Endothelial cell of umbilical vein (primary cell): ENCODE measurements at places on chromosomes 7 and 10.
A peak's percentile ranks its signal among the peaks of the same experiment; 100 is the strongest.

DNA sequence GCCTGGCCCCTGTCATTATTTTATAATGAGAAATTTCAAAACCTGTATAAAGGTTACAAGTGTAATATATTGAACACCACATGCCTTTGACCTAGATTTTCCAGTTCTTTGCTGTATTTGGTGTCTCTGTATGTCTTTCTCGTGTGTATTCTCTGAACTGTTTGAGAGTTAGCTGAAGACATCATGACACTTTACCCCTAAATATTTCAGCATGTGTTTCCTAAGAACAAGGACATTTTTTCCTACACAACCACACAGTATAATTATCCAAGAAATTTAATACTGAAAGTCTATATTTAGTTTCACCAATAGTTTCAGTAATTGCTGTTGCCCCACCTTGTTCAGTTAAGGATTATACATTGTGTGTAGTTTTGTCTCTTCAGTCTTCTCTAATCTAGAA lies 14.8 kb downstream of the ZRANB1 start:
- no peaks in the 10 kb centered on the region for H3K27me3 ChIP-seq
- H3K4me1 ChIP-seq, result no peaks in the 10 kb centered on the region
- no peak overlapping the region for H3K4me3 ChIP-seq
- H3K27ac ChIP-seq, result no peak overlapping the region
- DNase-seq, result no peak
- no peaks in the 10 kb centered on the region for H3K36me3 ChIP-seq

DNA sequence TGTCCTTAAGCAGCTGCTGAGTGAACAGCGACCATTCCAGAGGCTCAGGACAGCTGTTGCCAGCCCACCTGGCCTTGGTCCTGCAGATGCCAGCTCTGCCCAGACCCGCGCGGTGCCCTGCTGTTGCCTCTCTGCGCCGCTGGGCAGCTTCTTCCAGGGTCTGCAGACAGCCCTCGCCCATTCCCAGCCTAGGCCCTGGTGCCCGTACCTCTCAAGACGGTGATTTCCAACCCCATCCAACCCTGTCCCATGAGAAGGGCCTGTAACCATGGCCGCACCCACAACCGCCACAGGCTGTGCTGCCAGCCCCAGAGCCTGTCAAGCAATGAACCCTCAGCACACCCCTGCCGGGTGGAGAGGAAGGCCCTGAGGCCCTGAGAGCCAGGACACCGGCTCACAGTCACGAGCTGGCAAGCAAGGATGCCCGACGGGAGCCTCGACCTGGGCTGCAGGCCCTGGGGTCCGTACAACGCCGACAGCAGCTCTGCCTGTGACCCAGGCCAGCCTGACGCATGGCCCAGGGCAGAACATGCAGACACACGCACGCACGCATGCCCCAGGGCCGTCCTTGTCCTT lies 231.9 kb downstream of the MAD1L1 start:
- no peak for DNase-seq
- no peak overlapping the region for H3K4me3 ChIP-seq
- H3K27ac ChIP-seq, result no peak overlapping the region
- H3K4me1 ChIP-seq, result no peaks in the 10 kb centered on the region

DNA sequence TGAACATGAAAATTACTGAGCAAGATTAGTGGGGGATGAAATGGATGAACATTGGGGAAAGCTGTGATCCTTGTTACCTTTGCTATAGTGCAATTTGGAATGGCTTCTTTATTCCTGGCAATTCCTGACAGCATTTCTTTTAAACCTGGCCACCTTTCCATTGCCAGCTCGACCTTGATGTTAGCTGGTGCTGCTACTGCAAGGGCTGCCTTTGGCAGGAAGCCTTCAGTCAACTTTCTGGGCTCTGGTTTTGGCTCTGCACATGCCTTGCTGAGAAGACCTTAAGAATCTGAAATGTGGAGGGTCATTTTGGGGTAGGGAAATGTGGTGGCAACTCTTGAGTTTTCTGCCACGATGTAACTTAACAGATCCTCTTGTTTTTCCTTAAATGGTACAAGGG lies 64.7 kb downstream of the KAT6B start:
- no peaks in the 10 kb centered on the region for H3K4me1 ChIP-seq
- H3K36me3 ChIP-seq, result no peaks in the 10 kb centered on the region
- H3K27me3 ChIP-seq, result no peaks in the 10 kb centered on the region
- H3K4me3 ChIP-seq, result no peak overlapping the region
- no peak for DNase-seq

GRCh38 chr10:106635947-106636346 lies 528.6 kb downstream of the SORCS1 start:
- no peaks in the 10 kb centered on the region for H3K36me3 ChIP-seq
- no peaks in the 10 kb centered on the region for H3K27me3 ChIP-seq
- no peak for DNase-seq
- no peaks in the 10 kb centered on the region for H3K4me1 ChIP-seq
- no peak overlapping the region for H3K27ac ChIP-seq

DNA sequence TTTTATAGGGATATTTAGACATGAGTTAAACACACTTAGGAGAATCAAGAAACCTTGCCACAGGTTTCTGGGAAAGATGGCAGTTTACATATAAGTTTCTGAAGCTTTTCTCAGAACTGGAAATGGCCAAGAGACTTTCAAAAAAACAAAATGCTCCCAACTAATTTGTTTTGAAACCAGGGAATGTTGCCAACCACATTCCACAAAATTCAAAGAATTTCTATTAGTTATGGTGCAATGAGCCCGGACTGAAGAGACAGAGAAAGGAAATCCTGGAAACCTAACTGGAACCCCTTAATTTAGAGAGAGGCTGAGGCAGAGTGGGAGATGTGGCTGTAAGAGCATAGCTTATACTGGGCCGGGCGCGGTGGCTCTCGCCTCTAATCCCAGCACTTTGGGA lies 128.5 kb downstream of the PTEN start:
- H3K4me3 ChIP-seq, result no peak overlapping the region
- no peaks in the 10 kb centered on the region for H3K36me3 ChIP-seq
- no peak for DNase-seq
- H3K27ac ChIP-seq, result no peak overlapping the region

DNA sequence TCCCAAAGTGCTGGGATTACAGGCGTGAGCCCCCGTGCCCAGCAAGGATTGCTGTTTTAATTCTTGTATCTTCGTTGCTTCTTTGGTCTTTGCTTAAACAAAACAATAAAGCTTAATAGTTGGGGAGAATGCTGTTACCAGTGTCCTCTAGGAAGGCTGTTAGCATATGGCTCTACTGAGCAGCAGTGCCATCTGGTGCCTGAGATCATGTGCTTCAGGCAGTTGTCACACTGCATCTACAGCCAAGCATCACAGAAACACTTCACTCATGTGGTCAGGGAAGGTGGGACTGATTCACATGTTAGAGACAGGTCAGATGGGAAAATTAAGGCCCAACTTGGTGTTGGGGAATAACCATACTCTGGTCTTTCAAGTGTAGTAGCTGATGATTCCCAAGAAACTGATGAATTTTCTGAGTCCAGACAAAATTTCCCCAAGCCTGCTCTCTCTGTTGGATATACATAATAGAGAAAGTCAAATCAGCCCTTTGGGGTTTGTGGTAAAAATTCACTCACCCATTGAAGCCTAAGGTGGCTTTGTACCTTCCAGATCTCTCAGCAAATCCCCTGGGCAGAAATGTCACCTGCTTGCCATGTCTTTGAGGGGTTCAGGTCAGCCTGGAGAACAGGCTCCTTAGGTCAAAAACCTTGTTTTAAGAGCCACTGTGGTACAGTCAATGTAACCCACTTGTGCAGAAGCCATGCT lies 28.4 kb downstream of the UBE2D4 start:
- no peak overlapping the region for H3K27ac ChIP-seq
- H3K27me3 ChIP-seq, result no peaks in the 10 kb centered on the region
- peak; percentile 54 for DNase-seq

- H3K4me1 ChIP-seq, result no peaks in the 10 kb centered on the region
- H3K4me3 ChIP-seq, result no peak overlapping the region
- H3K36me3 ChIP-seq, result no peaks in the 10 kb centered on the region
- no peak for DNase-seq
Observed at GRCh38 chr10:129580010-129580409, 113.0 kb downstream of the MGMT start.

GRCh38 chr10:17787087-17787961 lies 21.8 kb upstream of the MRC1 start:
- peaks cover 31% of the 10 kb centered on the region for H3K4me1 ChIP-seq
- H3K27me3 ChIP-seq, result no peaks in the 10 kb centered on the region
- no peak overlapping the region for H3K4me3 ChIP-seq
- no peak overlapping the region for H3K27ac ChIP-seq

- H3K4me3 ChIP-seq, result no peak overlapping the region
- H3K4me1 ChIP-seq, result no peaks in the 10 kb centered on the region
- H3K36me3 ChIP-seq, result no peaks in the 10 kb centered on the region
- peaks cover 54% of the 10 kb centered on the region for H3K27me3 ChIP-seq
- no peak overlapping the region for H3K27ac ChIP-seq
Observed at GRCh38 chr10:110651044-110651958, 7.2 kb downstream of the RBM20 start.

DNA sequence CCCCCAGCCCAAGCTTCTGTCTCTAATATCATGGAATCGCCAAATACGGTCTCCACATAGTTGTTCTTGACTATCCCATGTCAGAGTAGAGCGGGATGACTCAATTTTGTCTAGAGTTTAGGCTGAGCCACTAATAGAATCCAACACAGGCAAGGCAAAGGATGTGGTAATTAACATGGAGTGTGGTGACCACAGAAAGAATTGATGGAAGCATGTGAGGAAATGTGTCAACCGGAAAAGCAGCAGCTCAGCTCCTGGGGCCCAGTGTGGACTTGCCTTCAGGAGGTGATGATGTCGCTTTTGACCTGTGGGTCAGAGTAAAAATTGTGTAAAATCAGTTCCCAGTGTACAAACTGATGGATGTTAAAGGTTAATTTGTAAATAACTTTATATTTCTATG lies 139.3 kb upstream of the KLF6 start:
- no peak overlapping the region for H3K4me3 ChIP-seq
- peak overlapping the region; percentile 99 for H3K27ac ChIP-seq
- no peaks in the 10 kb centered on the region for H3K27me3 ChIP-seq
- H3K4me1 ChIP-seq, result peaks cover 29% of the 10 kb centered on the region
- DNase-seq, result peak; percentile 98

DNA sequence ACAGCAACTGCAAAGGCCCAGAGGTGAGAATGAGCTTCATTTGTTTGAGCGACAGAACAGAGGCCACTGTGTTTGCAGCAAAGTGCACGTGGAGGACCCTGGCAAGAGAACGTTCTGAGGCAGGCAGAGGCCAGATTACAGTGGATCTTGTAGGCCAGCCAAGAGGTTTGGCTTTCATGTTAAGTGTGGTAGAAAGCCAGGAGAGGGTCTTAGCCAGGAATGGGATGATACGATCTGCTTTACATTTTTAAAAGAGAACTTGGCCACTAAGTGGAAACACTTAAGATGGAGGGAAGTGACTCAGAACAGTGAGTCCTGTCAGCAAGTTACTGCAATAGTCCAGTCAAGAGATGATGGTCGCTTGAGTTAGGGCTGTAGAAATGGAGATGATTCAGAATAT lies 4.6 kb downstream of the CCDC136 start:
- H3K27me3 ChIP-seq, result peaks cover 3% of the 10 kb centered on the region
- no peak overlapping the region for H3K27ac ChIP-seq
- peaks cover 4% of the 10 kb centered on the region for H3K4me1 ChIP-seq
- no peak overlapping the region for H3K4me3 ChIP-seq

GRCh38 chr10:35396560-35397434 lies 60.5 kb downstream of the CCNY start:
- peaks cover 16% of the 10 kb centered on the region for H3K4me1 ChIP-seq
- H3K27me3 ChIP-seq, result no peaks in the 10 kb centered on the region
- no peak overlapping the region for H3K4me3 ChIP-seq

DNA sequence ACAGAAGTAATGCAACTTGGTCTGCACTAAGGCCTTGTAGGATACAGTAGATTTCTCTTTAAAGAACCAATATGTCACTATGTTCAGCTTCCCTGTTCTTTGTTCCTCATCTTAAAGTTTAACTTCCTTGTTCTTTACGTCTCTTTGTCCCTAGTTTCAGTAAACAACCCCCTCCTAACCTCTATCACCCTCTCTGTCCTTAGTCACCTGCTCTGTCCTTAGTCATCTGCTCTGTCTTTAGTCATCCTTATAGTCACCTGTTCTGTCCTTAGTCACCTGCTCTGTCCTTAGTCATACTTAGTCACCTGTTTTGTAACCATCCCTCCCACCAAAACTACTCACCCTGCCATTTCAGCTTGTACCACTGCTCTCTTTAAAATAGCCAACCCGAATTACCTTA lies 144.6 kb upstream of the TMEM106B start:
- H3K27ac ChIP-seq, result no peak overlapping the region
- DNase-seq, result no peak
- H3K4me3 ChIP-seq, result no peak overlapping the region
- no peaks in the 10 kb centered on the region for H3K36me3 ChIP-seq

GRCh38 chr7:80428161-80429054 lies 83.5 kb downstream of the GNAT3 start:
- H3K4me1 ChIP-seq, result no peaks in the 10 kb centered on the region
- no peaks in the 10 kb centered on the region for H3K36me3 ChIP-seq
- DNase-seq, result peak; percentile 63
- no peak overlapping the region for H3K27ac ChIP-seq
- H3K27me3 ChIP-seq, result no peaks in the 10 kb centered on the region
- no peak overlapping the region for H3K4me3 ChIP-seq

DNA sequence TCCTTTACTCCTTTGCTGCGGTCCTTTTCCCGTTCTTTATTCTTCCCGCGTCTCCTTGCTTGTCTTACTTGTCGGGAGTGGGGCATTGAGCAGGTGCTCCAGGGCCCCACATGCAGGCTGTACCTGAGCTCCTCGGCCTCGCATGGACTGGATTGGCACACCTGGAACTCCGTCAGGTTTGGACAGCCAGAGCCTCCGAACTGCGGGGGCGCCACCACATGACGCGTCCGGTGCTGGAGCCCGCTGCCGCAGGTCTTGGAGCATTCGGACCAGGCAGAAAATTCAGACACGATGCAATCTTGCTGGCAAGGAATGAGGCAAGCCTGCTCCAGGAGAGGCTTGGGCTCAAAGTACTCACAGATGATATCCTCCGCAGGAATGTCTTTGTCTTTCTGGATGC lies 195.7 kb downstream of the THSD7A start:
- no peaks in the 10 kb centered on the region for H3K36me3 ChIP-seq
- no peaks in the 10 kb centered on the region for H3K4me1 ChIP-seq
- H3K27ac ChIP-seq, result no peak overlapping the region
- H3K4me3 ChIP-seq, result no peak overlapping the region
- no peak for DNase-seq

- H3K36me3 ChIP-seq, result no peaks in the 10 kb centered on the region
- DNase-seq, result no peak
- H3K4me1 ChIP-seq, result no peaks in the 10 kb centered on the region
- no peak overlapping the region for H3K4me3 ChIP-seq
- H3K27ac ChIP-seq, result no peak overlapping the region
Observed at GRCh38 chr10:114234132-114234531, 4.9 kb upstream of the VWA2 start.

DNA sequence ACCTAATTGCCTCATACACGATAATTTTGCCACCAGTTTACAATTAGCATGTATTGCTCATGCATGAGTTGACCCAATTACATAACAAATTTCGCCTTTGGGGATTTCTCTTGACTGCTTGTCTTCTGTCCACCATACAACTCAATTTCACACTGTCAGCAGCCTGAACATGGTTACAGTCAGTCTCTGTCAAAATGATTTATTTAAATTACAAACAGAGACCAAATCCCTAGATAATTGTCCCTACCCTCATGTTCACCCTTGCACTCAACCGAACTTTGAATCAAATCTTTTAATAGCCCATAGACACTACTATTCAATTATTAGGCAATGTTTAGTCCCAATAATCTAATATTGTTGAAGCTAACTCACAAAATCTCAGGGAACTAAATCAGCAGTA lies 59.7 kb upstream of the NEBL start:
- no peak overlapping the region for H3K4me3 ChIP-seq
- no peak for DNase-seq
- no peaks in the 10 kb centered on the region for H3K36me3 ChIP-seq
- no peak overlapping the region for H3K27ac ChIP-seq
